ENCODE measurements at places on chromosomes 4 and X.

- DNase-seq, result no peak
These were observed 115.9 kb upstream of the RBPJ start for GRCh38 chr4:26204911-26205370.

GRCh38 chrX:150269605-150270254, 93.4 kb upstream of the MAMLD1 start:
- peak; percentile 52 for DNase-seq

GRCh38 chrX:150765782-150766350, 72.7 kb downstream of the MTMR1 start:
- DNase-seq, result no peak

- DNase-seq, result no peak
These were observed 22.3 kb upstream of the MAOA start for GRCh38 chrX:43633757-43634156.

DNA sequence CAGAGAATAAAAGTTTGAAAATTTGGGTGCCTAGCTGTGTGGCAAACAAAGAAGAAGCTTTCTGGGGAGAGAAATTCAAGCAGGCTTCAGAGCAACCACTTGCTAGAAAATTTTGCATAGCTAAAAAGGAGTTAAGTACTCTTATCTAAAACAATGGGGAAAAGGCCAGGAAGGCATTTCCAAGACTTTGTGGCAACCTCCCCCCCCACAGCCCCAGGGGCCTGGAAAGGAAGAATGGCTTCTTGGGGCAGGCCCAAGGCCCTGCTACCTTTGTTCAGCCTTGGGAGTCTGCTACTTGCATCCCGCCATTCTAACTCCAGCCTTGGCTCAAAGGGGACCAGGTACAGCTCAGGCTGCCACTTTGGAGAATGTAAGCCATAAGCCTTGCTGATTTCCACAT, 102.2 kb downstream of the PTCHD1 start:
- no peak for DNase-seq

Data from Calu3 (cell line).